ENCODE measurements at places on chromosomes 1 and 21.

DNA sequence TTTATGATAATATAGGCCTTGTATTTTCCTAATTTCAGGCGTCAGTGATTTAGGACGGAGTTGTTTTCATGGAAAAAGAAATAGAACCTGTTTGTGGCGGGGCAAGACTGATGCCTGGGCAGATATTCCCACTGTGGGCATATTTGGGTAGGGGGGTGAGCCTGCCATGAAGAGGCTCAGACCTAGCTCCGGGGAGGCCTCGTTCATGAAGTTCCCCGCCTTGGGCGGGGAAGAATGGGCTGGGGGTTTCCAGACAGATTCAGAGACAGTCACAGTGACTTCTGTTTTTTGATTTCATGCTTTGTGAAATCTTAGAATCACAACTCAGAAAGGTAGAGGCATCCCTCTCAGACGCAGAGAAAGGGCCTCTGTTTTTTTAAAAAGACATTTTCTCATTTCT lies 36.1 kb downstream of the RUNX3 start:
- DNase-seq, result no peak

DNA sequence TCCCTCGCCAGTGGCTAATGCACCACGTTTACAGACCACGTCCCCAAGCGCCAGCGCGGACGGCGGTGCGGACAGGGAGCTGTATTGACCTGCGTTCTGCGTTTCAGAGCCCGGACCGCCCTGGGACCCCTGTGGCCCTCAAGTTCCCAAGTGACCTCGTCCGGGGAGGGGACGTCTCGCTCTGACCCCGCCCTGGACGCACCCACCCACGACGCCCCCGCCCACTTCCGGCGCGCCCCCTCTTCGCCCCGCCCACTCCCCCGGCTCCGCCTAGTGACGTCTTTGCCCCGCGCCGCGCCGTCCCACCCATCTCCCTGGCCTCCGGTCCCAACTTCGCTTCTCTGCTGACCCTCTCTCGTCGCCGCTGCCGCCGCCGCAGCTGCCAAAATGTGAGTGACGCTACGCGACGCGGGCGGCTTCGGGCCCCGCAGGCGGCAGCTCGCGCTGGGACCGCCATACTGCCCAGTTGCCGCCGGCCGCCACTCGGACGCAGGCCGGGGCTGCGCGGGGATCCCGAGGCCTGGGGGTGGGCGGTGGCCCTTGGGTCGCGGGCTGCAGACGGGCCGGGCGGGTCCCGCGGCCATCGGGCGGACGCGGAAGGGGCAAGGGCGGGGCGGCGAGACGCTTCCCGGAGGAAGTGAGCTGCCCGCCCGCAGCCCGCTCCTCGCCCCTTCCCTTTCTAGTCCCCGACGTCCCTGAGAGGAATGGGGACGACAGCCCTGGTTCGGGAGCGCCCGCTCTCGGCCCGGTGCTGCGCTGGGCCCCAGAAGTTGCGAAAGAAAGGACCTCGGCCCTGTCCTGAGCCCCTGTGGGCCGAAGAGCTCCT lies at the start of gene VAMP3:
Gene VAMP3 (plus strand): TSS at position 300 of the 826 bp plus-strand sequence. CDS start 88 bp downstream, at position 388.
- peak; percentile 93 for DNase-seq

DNA sequence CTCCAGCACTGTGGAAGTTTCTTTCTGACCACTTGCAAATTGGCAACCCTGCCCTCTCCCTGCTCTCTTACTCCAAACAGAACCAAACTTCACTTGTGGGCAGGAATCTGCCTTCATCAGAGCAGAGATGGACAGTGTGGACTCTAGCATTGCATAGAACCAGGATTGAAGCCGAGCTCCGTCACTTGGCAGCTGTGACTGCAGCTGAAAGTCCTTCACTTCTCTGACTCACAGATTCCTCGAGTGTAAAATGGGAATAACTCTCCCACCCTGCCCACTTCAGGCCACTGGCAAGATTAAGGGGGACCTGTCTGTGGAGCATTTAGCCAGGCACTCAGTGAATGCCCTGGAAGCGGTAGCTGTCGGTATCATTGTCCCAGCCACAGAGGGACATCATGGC lies 75.7 kb upstream of the ZBTB40 start:
- DNase-seq, result no peak

DNA sequence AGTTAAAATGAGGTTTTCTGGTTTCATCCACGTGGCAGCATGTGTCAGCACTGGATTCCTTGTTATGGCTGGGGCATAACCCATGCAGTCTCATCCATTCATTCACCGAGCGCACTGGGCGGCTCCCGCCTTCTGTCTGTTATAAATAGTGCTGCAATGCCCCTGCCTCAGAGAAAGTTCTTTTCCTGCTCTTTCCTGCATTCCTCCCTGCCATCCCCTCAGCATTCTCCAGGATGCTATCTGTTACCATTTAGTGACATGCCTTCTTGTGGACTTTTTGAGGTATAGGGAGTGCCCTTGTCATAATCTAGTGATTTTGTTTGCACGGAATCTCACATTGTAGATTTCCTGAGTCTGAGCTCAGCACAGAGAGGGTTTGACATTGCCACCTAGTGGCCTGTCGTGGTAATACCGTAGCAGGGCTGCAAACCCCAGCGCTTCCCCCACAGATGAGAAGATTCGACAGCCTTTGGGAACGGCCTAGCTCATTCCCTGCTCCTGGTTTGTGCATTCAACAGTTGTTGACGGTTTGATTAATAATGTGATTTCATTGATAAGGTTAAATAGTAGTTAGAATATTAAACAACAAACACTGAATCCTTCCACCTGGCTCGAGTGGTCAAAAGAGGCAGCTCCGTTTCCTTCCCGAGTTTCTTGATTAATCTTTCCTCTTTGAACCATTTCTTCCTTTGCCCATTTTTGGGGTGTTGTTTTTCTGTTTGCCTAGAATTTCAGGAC lies 46.3 kb downstream of the UMODL1 start:
- DNase-seq, result peak; percentile 76

DNA sequence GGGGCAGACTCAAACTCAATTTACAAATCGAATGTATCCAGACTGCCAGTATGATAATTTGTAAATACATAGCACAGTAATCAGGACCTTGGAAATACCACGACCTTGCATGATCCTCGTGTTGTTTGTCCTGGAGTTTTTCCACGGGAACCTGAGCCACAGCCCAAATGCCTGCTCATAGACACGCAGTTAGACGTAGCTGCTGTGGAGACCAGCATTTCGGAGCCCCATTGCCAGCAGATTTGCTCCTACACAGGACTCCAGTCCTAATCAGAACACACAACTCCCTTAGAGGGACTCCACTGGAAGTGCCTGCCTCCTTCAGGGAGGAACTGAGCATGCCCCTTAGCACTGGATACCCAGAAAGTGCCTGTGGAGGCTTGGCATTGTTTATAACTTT lies 163.2 kb downstream of the GALNT2 start:
- DNase-seq, result no peak

DNA sequence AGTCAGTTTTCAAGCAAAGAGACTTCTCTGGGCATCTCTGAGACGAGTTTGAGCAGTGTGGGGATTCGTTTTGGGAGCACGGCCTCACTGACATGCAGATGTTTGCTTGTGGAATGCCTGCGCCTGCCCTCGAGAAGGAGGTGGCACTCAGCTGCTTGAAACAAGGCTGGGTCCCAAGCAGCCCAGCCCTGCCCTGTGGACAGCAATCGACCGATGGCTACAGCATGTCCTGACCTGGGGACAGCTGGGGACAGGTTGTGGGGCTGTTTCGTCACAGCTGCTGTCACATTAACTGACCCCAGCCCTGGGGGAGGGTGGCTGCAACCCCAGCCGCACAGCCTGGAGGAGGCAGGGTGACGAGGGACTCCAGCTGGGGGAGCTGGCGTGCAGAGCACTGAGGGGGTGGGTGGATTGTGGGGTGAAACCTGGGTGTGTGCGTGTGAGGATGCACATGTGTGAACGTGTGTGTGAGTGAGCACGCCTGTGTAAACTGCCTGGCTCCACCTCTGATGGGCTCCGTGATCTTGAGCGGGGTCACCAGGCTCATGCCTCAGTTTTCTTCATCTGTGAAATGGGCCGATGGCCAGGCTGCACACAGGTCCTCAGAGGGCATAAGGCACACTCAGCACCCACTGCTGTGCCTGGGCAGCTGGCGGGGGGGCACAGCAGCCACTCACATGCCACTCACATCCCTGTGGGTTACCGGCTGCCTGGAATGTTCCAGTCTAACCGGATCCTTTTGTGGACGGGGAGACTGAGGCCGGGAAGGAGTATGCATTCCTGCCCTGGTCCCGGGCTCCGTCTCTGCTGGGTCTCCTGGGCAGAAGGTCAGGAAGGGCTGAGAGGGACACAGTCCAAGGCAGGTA lies 49.3 kb downstream of the COL18A1 start:
- peak; percentile 40 for DNase-seq

GRCh38 chr1:22452481-22452957 lies 868 bp downstream of the ZBTB40 start:
- DNase-seq, result no peak

DNA sequence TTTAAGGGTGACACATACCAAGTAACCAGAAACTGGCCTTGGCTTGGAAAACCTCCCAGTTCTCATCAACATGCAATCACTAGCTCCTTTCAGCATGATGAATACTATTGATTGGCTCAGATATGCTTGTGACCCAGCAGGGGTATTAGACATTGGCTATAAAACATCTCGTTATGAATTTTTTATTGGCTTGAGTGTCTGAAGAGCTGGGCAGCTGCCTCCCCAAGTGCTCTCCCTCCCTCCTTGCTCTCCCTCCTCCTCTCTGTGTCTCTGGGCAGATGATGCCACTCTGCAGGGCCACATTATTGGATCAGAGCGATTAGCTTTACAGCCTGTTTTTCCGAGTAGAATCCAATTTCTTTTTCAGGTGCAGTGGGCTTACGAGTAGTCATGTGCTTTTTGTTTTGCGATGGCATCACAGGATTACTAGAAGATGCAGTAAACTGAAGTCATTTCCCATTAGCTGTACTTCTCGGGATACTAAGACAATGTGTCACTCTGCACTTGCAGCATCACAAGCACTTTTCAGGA lies 79.3 kb upstream of the ATF3 start:
- DNase-seq, result no peak

- peak; percentile 23 for DNase-seq
These were observed 15.9 kb upstream of the SAMD11 start for GRCh38 chr1:907611-908451.

- DNase-seq, result no peak
These were observed 208.3 kb upstream of the C1orf174 start for GRCh38 chr1:4108331-4108730.

DNA sequence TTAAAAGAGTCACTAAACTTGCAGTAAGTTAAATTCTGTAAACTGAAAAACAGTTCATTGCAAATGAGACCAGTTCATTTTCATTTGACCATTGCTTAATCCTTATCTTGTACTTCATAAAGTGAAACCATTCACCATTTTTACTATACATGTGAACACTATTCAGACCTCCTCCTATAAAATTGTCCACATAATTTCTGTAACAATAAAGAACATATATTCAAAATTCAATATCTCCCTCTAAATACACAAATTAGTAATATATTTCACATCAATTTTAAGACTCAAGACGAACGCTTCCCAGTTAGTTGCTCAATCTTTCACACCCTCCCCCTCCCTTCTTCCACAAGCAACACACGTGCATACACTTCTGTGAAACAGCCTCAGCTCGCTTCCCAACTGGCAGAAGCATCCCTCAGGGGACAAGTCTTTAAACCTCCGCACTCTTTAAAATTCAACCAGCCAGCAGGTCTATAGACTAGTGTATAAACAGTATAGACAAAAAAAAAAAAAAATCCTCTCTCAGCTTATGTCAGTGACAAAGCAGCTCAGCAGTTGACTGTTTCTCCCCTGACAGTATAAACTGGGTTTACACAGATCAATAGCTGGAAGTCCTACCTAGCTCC lies 99.6 kb downstream of the DENND1B start:
- peak; percentile 38 for DNase-seq

- DNase-seq, result no peak
These were observed 2.6 kb downstream of the MGST3 start for GRCh38 chr1:165633614-165634013.

GRCh38 chr1:243597383-243597782 lies 252.7 kb downstream of the AKT3 start:
- DNase-seq, result no peak

DNA sequence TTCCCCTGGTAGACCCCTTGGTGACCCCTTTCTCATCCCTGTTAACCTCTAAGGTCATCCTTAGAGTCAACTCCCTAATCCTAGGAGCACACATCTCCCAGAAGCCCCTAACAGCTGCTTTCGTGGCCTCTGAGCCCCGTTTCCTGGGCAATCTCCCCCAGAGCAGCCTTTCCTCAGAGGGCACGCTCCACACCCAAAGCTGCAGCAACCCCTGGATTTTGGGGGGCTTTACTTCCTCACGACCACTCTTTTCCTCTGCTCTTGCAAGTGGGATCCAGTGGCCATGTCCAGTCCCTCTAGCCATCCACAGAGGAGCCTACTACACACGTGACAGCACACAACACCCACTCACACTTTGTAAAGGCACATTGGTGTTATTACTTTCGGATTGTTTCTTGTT lies 13.8 kb downstream of the ABCA4 start:
- no peak for DNase-seq

GRCh38 chr1:208437401-208437800 lies 193.2 kb upstream of the PLXNA2 start:
- no peak for DNase-seq

GRCh38 chr1:88888750-88889149 lies 2.6 kb downstream of the GTF2B start:
- DNase-seq, result no peak

- DNase-seq, result no peak
These were observed 179.4 kb upstream of the EDN2 start for GRCh38 chr1:41663671-41664400.

DNA sequence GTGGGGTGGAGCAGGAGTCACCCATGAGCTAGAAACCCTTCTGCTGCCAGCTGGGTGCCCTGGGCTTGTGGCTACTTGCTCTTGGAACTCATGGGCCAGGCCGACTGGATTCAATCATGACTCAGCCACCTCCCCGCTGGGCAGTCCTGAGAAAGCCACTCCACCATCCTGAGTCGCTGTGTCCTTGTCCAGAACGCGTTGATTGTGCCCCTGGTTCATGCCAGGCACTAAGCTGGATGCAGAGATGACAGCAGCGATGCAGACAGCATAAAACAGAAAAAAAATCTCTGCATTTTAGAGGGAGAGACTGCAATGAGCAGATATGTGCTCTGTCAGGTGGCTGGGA lies 10.6 kb downstream of the PADI1 start:
- peak; percentile 23 for DNase-seq

DNA sequence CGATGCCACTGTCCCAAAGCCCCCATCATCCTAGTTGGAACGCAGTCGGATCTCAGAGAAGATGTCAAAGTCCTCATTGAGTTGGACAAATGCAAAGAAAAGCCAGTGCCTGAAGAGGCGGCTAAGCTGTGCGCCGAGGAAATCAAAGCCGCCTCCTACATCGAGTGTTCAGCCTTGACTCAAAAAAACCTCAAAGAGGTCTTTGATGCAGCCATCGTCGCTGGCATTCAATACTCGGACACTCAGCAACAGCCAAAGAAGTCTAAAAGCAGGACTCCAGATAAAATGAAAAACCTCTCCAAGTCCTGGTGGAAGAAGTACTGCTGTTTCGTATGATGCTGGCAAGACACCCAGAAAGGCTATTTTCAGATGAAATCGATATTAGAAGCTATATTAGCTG lies 8.1 kb downstream of the RHOU start:
- no peak for DNase-seq

GRCh38 chr1:166479052-166479631 lies 312.3 kb upstream of the FAM78B start:
- peak; percentile 45 for DNase-seq
